ENCODE measurements at places on chromosomes 5 and 9.

GRCh38 chr5:9707732-9708462 lies 77.7 kb upstream of the TAS2R1 start:
- DNase-seq: no peak

DNA sequence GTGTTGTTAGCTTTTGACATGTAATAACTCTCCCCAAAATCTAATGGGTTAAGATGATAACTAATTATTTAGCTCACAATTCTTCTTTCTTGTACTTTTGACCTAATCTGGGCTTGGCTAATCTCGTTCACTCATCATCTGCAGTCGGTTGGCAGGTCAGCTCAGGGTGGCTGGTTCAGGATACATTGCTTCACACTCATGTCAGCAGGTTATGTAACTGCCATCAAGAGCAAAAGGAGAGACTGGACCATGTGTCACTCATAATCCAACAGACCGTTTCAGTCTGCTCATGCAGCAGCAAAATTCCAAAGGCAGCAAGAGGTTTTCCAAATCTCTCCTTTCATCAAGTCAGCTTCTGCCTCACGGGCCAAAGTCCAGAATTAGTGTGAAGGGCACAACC lies 998.4 kb upstream of the CTNND2 start:
- DNase-seq: no peak

- DNase-seq: no peak
Measured at GRCh38 chr9:130955947-130956621, 17.0 kb upstream of the FIBCD1 start.

GRCh38 chr5:4137781-4138180 lies 542.1 kb downstream of the IRX1 start:
- DNase-seq: no peak

DNA sequence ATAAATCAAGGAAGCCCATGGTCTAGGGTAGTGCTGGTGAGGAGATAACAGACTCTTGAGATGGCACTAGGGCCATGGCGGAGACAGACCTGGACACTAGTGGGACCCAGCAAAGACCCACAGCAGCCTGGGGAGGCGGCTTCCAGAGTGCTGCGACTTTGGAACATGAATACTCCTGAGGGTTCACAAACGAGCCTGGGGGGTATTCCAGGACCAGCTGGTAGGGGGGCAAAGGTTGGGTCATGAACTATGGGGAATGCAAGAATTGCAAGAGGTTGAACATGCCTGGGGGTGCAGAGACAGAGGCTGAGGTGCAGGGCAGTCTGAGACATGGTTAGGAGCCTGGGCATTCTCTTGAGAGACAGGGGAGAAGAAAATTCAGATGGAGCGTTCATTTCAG lies 43.8 kb upstream of the SPTLC1 start:
- DNase-seq: no peak

GRCh38 chr9:111904891-111905291 lies 8.3 kb downstream of the UGCG start:
- DNase-seq: no peak

DNA sequence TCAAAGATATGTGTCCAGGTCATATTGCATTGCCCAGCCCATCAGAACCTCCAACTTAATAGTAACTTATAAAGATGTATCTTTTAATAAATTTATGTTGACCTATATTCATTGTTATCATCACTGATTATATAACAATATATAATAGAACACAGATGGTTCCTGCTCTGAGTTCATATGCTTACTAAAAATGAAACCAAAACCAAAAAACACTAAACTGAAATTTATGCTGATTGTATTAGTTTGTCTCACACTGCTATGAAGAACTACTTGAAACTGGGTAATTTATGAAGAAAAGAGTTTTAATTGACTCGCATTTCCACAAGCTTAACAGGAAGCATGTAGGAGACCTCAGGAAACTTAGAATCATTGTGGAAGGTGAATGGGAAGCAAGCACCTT lies 462.5 kb upstream of the TYRP1 start:
- DNase-seq: no peak

- DNase-seq: no peak
Measured at GRCh38 chr5:176742246-176743105, 67.9 kb upstream of the UNC5A start.

DNA sequence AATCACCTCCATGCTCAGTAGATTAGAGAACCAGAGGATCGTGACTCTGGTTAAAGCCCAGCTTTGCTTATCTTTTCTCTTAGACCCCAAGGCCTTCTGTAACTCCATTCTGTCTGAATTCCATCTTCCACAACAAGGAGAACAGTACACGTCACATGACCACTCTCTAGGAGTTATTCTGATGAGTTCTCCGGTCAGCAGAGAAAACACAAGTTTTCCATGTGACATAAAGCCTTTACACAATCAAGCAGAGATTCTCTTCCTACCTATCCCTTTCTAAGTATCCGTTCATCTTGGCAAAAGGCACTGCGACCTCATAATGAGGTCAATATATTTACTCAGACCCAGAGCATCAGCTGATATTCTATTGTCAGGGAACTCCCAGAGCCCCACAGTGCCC lies 112.3 kb downstream of the TRPM6 start:
- DNase-seq: no peak

DNA sequence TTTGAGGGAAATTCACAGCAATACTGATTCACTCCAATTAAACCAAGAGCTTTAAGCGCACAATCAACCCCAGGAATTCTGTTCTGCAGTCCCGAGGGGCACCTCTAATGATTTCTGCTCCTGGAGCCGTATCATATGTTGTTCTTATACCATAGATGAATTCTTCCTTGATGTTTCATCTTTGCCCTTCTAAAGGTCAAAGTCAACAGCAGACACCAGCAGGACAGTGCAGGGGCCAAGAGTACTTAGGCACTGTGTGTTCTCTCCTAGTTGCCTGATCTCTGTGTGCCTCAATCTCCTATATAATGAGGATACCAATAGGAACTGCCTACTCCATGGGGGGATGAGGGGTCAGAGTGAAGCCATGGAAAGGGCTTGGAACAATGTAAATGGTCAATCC lies 16.5 kb downstream of the EPB41L4B start:
- no peak for DNase-seq

GRCh38 chr5:180353048-180353979 lies at the start of gene GFPT2:
Gene GFPT2, minus strand, starts transcription at chr5:180353336. Its CDS starts 119 bp downstream, at chr5:180353217.
- DNase-seq: peak; percentile 68

DNA sequence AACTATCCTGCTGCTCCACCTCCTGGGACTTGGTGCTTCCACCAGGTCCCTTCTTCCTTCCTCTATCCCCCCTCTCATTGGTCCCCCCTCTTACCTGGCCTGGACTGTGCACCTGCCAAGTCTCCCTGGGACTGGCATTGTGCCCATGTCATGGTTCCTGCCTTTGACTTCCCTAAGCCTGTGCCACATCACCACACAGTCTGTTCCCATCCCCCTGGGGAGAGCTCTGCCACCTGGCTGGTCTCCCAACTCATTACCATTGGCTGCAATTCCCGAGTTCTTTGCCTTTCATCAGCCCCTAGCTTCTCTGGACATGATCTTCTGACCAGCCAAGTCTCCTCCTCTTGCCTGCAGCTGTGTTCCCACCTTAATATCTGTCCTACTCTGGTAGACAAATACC lies 180.3 kb downstream of the SREK1 start:
- no peak for DNase-seq

DNA sequence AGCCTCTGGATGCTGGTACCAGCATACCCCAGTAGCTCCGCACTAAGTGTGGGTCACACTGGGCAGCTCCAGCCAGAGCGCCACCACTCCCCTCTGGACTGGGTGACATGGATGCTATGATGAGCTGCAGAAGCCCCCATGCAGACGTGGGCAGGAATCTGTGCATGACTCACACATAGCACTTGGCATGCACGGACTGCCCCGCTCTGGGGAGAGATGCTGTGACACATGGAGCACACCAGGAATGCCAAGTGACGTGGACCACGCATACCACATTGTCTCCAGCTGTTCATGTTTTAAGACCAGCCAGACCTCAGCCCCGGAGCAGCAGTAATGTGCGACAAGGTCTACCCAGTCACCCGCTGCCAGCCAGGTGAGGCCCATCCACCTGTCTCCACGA lies 64.1 kb downstream of the SEMA4D start:
- peak; percentile 34 for DNase-seq

GRCh38 chr5:109083937-109084336 lies 325.8 kb downstream of the PJA2 start:
- no peak for DNase-seq

DNA sequence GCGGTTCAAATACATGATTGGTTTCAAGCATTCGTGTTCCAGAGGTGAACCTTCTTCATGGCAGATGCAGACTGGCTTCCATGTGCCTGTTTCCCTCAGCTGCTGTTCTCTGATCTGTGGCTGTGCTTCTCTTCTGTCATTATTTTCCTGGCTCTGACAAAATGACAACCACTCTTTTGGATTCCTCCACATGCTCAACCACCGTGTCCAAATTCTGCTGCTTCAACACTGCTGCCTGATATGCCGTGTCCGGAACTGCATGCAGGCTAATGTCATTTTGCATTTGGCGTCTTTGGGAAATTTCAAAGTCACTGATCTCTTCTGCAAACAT lies 368.7 kb upstream of the ZNF608 start:
- DNase-seq: no peak
